Activated CD4-positive, alpha-beta T cell treated with anti-CD3 and anti-CD28 coated beads, Interleukin-2, amount 50 U/mL, for 1 hour (primary cell): ENCODE measurements at places on chromosomes 13 and 19.

DNA sequence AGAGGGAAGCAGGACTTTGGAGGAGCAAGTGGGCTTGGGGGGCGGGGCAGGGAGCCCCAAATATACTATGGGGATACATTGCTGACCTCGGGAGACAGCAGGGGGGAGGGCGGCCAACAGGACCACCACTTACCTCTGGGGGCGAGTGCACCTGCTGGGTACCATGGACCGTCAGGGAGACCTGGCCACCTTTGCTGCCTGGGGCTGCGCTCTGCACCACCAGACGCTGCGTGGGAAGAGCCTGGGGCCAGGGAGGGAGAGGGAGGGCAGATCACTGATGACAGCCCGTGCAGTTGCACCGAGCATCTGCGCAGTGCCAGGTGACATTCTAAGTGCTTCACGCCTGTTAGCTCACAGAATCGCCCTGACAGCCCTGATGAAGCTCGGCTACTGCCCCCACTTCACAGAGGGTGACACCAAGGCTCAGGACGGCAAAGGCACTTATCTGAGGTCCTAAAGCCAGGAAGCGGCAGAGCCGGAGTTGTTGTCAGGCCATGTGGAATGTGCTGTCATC lies 24.1 kb downstream of the RFX1 start:
- no peak for DNase-seq

DNA sequence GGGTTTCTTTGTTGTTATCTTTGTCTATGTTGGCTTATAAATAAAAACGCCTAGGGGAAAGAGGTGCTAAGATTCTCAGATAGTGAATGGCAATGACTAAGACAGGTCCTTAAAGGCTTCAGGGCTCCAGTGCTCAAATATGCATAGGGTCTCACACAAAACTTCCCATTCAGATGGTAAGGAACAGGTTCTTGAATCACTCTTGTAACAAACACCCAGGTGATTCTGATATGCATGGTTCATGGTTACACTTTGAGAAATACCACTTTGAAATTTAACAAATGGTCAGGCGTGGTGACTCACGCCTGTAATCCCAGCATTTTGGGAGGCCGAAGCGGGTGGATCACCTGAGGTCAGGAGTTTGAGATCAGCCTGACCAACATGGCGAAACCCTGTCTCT lies 17.1 kb downstream of the NUDT15 start:
- DNase-seq, result no peak

GRCh38 chr19:35862528-35862927 lies 5.8 kb downstream of the KIRREL2 start:
- no peak for DNase-seq

DNA sequence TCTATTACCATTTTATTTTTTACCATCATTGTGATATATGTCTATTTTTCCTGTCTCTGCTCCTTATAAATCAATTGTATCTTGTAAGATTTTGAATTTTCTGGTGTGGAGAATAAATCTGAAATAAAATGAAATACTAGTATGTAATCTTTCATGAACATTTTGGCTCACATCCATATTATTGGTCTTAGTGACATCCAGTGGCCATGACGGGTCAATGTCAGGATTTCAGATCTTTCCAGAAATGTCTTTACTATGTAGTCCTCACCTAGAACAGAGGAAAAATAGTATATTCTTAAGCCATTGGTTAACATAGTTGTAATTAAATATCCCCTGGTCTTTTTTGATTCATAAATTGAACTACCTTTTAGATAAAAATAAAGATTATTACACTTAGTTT lies 109.8 kb upstream of the GPC6 start:
- no peak for DNase-seq

- DNase-seq, result no peak
These were observed 161.1 kb downstream of the SHISA2 start for GRCh38 chr13:25890671-25891212.

- DNase-seq, result peak; percentile 16
These were observed 27.4 kb upstream of the TIMM44 start for GRCh38 chr19:7970716-7971448.

- no peak for DNase-seq
These were observed 75.9 kb downstream of the RAB20 start for GRCh38 chr13:110485604-110486003.

GRCh38 chr13:50831512-50831911 lies 12.0 kb downstream of the DLEU7 start:
- no peak for DNase-seq

DNA sequence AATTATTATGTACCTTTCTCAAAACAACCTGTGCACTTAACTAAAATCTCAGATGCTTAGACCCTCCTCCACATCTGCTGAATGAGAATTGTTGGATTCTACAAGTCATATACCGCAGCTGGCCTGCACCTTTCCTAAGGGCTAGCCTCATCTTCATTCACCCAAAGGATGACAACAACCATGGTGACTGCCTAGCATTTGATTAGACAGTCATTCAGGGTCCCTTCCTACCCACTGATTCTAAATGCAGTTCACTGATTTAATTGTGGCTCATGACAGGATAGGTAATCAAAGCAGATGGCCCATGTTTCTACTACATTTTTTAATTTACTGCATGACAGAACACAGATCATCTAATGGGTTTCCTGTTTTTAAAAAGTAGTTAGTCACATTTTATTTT lies 551.9 kb upstream of the SLC10A2 start:
- DNase-seq, result no peak

DNA sequence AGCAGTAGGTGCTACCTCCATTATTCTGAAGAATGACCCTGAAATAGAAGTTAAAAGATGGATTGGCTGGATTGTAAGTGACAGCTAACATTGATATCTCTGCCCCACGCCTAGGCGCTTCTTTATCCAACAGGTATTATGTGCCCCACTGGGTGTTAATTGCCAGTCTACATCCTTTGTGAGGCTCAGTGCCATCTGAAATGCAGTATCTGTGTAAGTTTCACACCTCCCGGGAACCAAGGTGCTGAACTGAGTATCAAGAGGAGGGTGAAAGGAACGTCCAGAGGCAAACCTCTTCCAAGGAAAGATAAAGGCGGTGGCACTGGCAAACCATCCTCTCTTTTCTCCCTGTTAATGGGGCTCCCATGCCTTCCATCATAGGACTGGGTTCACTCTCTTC lies 181.1 kb upstream of the UBL3 start:
- DNase-seq, result no peak

- DNase-seq, result no peak
These were observed 7.3 kb upstream of the ZNF331 start for GRCh38 chr19:53530622-53531021.

DNA sequence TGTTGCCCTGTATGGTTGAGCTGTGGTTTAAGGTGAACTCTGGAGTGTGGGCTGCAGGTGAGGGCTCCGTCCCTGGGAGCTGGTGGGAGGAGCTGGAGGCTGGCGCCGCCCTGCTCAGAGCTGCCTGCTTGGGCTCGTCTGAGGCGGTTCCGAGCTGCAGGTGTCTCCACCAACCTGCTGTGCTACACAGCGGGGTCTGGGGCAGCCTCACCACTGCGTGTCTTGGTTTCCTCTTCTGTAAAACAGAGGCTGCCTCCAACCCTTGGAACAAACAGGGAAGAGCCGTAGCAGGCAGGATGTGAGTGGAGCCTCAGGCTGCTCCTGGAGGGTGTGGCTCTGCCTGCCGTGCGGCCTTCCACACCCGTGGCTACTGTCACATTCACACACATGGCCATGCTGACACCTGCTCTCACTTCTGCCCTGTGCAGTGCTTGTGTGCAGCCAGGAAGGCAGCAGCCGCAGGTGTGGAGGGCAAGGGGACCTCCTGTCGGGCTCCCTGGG lies 21.4 kb downstream of the NAXD start:
- no peak for DNase-seq

- DNase-seq, result no peak
These were observed 38.4 kb downstream of the BRD4 start for GRCh38 chr19:15293781-15294491.

DNA sequence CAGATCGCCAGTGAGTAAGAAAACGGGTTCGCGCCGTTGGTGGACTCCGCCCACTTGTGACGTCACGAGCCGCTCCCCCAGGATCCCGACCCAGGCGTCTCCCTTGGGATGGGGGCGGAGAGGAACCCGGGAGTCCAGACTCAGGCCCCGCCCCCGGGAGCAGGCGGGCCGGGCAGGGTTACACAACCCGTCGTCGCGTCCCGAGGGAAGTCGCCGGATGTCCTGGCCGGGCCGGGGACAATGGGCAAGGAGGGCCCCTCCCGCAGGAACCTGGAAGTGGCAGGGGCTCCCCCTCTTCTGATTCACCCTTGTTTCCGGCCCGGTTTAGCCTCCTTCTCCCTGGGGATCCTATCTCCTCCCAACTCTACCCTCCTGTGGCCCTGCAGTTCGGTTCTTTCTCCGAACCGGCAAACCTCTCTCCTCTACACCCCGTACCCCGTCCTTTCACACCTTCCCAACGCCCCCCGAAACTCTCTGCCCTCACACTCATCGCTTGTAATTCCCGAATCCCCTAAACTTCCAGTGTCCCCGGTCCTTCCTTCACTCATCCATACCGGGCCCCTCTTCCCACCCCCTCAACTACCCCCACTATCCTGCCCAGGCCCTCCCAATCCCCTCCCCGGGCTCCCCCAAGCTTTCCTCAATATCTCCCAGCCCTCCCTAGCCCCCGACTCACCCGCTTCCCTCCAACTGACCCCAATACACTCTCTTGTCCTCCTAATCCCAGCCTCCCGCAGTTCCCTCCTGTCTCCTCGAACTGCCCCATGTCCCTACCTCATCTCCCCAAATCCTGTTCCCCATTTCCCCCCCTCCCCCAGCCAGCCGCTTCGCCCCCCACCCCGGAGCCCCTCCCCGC lies 20.0 kb upstream of the ERCC1 start:
- peak; percentile 43 for DNase-seq

GRCh38 chr13:51981355-51981754 lies 29.9 kb downstream of the ATP7B start:
- DNase-seq, result no peak

DNA sequence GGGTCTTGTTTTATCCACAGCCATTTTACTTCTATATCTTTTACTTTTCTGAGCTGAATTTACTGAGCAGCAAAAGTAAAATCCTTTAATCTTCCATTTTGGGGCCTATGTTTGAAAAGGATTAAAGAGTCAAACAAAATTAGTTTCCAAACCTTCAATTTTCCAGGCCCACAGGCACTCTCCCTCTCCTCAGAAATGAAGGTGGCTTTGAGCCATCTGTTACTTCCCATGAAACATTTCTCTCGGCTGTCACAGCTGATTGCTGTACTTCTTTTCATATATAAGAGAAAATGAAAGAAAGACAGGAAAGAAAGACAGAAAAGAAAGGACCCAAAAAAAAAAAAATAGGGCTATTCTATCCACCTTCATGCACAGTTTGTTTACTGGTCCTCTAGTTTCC lies 194.9 kb downstream of the LACC1 start:
- DNase-seq, result no peak

DNA sequence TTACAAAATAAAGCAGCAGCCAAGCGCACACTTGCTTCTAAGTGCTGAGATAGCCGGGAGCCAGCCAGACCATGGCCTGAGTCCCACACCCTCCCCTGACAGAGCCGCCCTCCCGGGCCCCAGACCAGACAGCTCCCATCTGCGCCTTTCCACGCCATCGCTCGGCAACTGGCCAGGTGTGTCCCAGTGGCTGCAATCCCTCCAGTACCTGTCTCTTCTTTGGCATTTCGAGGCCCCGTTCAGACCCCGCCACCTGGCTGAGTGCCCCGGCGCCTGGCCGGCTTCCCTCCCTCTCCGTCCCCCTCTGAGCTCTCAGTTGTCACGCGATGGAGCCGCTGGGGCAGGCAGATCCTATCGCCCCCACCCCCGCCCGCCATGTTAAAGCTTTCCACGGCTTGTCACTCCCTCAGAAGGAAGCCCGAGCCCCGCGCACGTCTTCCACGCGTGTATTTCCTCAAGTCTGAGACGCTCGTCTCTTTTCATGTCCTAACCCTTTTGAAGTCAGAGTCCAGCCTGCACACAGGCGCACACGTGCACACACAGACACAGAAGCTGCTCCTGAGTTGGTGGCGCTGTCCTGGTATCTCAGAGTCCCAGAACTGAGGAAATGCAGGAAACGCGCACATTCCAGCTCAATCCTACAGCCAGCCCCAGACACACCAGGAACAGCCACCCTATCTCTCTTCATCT lies 7.9 kb downstream of the MLLT1 start:
- DNase-seq, result no peak

GRCh38 chr19:56110515-56111448 lies 10.3 kb downstream of the ZNF787 start:
- no peak for DNase-seq

DNA sequence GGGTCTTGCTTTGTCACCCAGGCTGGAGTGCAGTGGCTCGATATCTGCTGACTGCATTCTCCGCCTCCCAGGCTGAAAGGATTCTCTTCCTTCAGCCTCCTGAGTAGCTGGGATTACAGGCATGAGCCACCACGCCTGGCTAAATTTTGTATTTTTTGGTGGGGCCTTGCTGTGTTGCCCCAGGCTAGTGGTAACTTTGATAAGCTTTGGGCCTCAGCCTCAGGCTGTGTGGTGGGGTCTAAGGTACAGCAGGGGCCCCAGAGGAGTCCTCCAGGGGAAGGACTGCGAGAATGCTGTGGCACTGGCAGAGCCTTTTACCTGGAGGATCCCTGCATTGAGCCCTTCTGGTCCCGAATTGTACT lies 7.2 kb downstream of the DOT1L start:
- no peak for DNase-seq

DNA sequence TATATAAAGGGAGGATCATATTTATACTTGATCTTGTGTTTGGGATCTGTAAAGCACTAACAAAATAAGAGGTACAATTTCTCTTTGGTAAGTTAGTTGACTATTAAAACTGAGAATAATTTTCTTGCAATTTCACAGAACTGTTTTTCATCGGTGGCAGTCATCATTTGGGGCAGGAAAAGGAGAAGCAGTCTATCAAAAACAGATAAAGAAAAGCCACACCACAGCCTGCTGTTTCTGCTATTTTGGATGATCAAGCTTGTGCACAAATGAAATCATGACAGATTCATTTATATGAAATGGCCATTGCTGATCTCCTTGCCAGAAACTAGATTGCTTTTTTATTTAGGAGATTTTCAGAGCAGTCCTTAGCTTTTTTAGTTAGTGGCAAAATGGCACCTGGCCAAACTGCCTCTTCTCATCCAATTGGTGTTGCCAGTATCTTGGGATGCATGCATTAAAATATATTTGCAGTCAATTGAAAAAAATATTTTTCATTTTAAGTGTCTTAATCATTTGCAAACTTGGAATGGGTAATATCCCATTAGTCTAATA lies 326.0 kb downstream of the HS6ST3 start:
- DNase-seq, result no peak

GRCh38 chr19:48841047-48841446 lies 4.8 kb upstream of the HSD17B14 start:
- DNase-seq, result no peak

DNA sequence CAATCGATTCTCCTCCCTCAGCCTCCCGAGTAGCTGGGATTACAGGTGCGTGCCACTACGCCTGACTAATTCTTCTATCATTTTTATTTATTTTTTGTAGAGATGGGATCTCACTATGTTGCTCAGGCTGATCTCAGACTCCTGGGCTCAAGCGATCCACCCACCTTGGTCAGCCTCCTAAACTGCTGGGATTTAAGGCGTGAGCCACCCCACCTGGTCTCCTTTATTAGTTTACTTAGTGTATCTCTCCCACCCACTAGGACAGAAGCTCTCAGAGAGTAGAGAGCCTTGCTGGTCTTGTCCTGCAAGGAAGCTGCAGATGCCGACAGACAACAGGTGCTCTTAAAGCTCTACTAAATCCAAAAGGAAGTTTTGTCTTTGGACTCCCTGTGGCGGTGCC lies 2.5 kb upstream of the LRRC8E start:
- no peak for DNase-seq
